ENCODE measurements at places on chromosomes 3 and 15. TPM values are rescaled to one million over a fixed set of nuclear protein-coding genes. Genes with fewer than 3 reads are reported as not detected.
A peak's percentile ranks its signal among the peaks of the same experiment; 100 is the strongest.

DNA sequence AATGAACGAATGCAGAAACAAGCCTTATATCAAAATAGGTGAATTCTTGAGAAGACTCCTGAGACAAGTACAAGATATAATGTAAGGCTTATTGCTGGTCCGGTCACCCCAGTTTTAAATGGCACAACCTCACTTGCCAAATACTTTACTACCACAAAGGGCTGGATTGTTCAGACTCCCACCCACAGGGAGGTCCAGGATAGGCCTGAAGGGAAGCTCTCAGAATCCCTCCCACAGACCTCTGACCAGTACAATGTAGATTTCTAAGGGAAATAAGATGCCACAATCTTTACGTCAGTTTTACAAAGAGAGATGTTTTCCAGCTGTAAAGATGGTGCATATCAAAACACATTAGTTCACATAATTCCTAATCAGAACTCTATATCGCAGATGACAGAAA lies 577.7 kb upstream of the ADAMTS9 start:
- no peaks in the 10 kb centered on the region for H3K4me1 ChIP-seq
- no peaks in the 10 kb centered on the region for H3K27me3 ChIP-seq
- no peaks in the 10 kb centered on the region for H3K36me3 ChIP-seq

DNA sequence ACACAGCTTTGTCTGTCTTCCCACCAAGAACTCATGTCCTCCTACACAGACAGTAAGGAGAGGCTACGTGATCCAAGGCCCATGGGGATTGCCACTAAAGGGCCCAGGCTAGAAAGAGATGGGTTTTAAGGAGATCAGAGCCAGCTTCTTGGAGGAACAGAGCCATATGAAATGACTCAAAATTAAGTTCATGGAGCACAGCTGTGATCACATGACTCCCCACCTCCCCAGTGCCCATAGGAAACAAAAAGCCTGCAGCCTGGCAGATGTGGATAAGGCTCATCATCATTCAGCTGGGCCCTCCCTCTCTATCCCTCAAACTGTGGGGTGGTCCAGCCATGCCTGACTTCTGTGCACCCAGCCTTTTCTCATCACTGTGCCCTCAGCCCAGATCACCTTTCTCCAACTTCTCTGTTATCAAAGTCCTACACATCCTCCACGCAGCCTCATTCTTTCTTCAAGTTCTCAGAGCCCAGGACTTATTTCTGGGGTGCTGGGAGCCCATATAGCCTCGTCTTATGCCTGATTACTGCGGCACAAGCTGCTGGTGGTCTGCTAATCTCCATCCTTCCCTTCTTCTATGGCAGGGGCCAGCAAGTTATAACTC lies 137.6 kb downstream of the SMAD6 start:
- H3K27me3 ChIP-seq: peaks cover 31% of the 10 kb centered on the region
- no peak for DNase-seq
- H3K36me3 ChIP-seq: no peaks in the 10 kb centered on the region

DNA sequence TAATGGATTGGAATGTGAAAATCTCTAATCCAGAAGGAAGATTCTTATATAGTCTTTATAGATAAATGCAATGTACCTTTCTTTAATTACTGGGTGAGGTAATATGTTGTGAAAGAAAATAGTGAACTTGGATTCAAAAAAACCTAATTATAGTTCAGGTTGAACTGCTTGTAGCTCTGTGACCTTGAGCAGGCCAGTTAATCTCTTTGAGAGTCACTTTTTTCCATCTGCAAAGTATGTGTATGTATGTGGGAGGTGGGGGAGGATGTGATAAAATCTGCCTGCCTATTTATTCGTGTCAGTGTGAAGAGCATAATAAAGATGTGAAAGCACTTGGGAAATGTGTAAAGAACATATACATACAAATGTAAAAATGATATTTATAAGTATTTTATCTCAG lies 34.4 kb downstream of the GLCE start:
- no peaks in the 10 kb centered on the region for H3K27me3 ChIP-seq
- H3K4me3 ChIP-seq: no peak overlapping the region
- H3K36me3 ChIP-seq: peaks cover 13% of the 10 kb centered on the region
- H3K27ac ChIP-seq: no peak overlapping the region

GRCh38 chr3:48938156-48938555 lies 19.5 kb downstream of the ARIH2 start:
- H3K4me1 ChIP-seq: peaks cover 35% of the 10 kb centered on the region
- H3K36me3 ChIP-seq: peaks cover 30% of the 10 kb centered on the region
- no peaks in the 10 kb centered on the region for H3K27me3 ChIP-seq

DNA sequence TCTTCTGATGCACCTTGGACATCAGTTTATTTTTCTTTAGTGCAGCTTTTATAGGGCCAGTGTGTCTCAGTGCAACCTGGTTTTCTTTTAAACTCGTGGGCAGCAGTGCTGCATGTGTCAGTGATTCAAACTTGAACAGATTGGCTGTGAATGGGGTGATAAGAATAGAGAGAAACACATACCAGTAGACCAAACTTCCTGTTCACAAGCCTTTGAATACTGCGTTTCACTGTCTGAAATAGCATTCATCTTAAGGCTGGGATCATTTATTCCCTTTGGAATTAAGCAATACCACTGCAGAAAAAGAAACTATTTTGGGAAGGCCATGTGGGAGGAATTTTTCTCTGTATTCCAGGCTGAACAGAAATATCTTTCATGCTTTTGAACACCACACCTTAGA lies 51.7 kb downstream of the PHLDB2 start:
- no peak overlapping the region for H3K4me3 ChIP-seq
- no peak overlapping the region for H3K27ac ChIP-seq
- H3K36me3 ChIP-seq: no peaks in the 10 kb centered on the region
- H3K27me3 ChIP-seq: no peaks in the 10 kb centered on the region
- H3K4me1 ChIP-seq: no peaks in the 10 kb centered on the region
- no peak for DNase-seq

GRCh38 chr15:49331951-49332350 lies 91.1 kb upstream of the FGF7 start:
- peak; percentile 7 for DNase-seq
- H3K36me3 ChIP-seq: peaks cover 7% of the 10 kb centered on the region
- no peak overlapping the region for H3K4me3 ChIP-seq
- H3K27ac ChIP-seq: no peak overlapping the region

DNA sequence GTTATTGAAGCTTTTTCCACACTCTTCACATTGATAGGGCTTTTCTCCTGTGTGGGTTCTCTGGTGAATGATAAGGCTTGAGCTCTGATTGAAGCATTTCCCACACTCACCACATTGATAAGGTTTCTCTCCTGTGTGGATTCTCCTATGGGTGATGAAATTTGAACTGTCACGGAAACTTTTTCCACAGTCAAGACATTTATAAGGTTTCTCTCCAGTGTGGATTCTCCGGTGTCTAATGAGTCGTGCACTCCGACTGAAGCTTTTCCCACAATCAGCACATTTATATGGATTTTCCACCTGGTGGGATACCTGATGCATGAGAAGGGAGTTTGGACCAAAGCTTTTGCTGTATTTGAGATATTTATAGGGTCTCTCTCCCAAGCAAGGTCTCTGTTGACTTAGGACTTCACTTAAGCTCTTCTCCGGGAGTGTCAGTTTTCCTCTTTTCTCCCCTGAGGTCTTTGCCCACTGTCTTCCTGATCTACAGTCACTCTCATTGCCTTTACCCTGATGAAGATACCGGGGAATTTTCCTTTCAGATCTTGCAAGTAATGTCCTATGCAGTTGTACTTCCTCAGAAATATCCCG lies 9.4 kb downstream of the ZSCAN29 start:
- H3K4me1 ChIP-seq: peaks cover 5% of the 10 kb centered on the region
- DNase-seq: no peak
- H3K4me3 ChIP-seq: no peak overlapping the region
- H3K27ac ChIP-seq: no peak overlapping the region
- peaks cover 84% of the 10 kb centered on the region for H3K36me3 ChIP-seq
- no peaks in the 10 kb centered on the region for H3K27me3 ChIP-seq

- H3K36me3 ChIP-seq: no peaks in the 10 kb centered on the region
- H3K27ac ChIP-seq: peak overlapping the region; percentile 5
- peaks cover 9% of the 10 kb centered on the region for H3K27me3 ChIP-seq
- H3K4me1 ChIP-seq: peaks cover 21% of the 10 kb centered on the region
Observed at GRCh38 chr3:67329358-67329757, 325.1 kb downstream of the SUCLG2 start.

- no peaks in the 10 kb centered on the region for H3K27me3 ChIP-seq
- H3K27ac ChIP-seq: no peak overlapping the region
- H3K4me3 ChIP-seq: no peak overlapping the region
- DNase-seq: no peak
Observed at GRCh38 chr3:55704521-55704920, 217.4 kb upstream of the WNT5A start.

DNA sequence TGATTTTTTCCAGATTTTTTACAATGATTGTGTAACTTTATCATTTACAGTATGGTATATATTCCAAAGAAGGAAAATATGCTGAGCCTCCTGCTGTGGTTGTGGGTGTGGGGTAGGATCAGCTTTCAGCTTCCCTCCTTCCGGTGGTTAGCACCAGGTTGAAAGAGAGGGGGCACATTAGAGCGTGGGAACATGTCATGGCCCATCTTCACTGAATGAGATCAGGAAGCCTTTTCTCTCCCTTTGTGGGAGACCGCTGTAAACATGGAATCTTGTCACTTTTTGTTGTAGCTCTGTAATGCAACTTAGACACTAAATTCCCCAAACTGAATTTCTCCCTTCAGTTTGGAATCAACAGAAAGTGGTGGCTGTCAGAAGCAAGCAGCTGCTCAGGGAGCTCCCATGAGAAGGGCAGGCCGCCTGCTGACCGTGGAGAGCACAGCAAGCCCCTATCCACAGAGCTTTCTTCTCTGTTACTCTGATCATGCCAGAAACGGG lies 86.7 kb upstream of the LIMD1 start:
- peak; percentile 9 for DNase-seq
- H3K27ac ChIP-seq: no peak overlapping the region
- no peak overlapping the region for H3K4me3 ChIP-seq
- H3K4me1 ChIP-seq: peaks cover 12% of the 10 kb centered on the region
- H3K36me3 ChIP-seq: peaks cover 5% of the 10 kb centered on the region
- H3K27me3 ChIP-seq: no peaks in the 10 kb centered on the region

DNA sequence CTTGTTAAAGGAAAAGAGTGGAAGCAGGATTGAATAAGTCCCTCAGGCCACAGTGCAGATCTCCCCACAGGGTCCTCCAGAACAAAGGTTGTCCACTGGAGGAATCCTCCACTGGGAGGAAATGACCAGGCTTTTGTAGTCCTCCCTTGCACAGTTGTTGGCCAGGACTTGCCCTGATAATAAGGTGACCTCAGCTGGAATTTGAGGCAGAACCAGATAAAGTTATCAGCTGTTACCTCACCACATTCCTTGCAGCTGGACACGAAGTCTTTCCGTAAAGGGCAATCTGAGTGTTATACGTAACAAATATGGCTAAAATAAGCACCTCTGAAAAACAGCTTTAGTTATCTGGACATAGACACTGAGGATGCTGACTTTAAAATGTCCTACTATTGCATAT lies 83.5 kb upstream of the NAALADL2 start:
- no peak overlapping the region for H3K4me3 ChIP-seq
- H3K36me3 ChIP-seq: no peaks in the 10 kb centered on the region
- DNase-seq: no peak
- H3K27ac ChIP-seq: no peak overlapping the region
- no peaks in the 10 kb centered on the region for H3K27me3 ChIP-seq
- no peaks in the 10 kb centered on the region for H3K4me1 ChIP-seq

GRCh38 chr3:191198932-191199331 lies at the start of gene OSTN:
OSTN (plus strand) TSS chr3:191199241; CDS start chr3:191212533, 13,292 bp downstream.
- no peaks in the 10 kb centered on the region for H3K36me3 ChIP-seq
- no peaks in the 10 kb centered on the region for H3K4me1 ChIP-seq
- H3K4me3 ChIP-seq: no peak within 1 kb of the TSS
- no peak within 1 kb of the TSS for H3K27ac ChIP-seq
- H3K27me3 ChIP-seq: no peaks in the 10 kb centered on the region
- DNase-seq: no peak

- peaks cover 17% of the 10 kb centered on the region for H3K36me3 ChIP-seq
- peak overlapping the region; percentile 10 for H3K4me3 ChIP-seq
- peak overlapping the region; percentile 62 for H3K27ac ChIP-seq
- H3K4me1 ChIP-seq: peaks cover 82% of the 10 kb centered on the region
Observed at GRCh38 chr3:177146646-177147045, 50.6 kb downstream of the TBL1XR1 start.

- no peak overlapping the region for H3K4me3 ChIP-seq
- peaks cover 50% of the 10 kb centered on the region for H3K4me1 ChIP-seq
- H3K27ac ChIP-seq: peak overlapping the region; percentile 67
- DNase-seq: peak; percentile 62
Observed at GRCh38 chr3:197801891-197802778, 11.1 kb downstream of the LRCH3 start.

- H3K4me3 ChIP-seq: no peak overlapping the region
- no peaks in the 10 kb centered on the region for H3K4me1 ChIP-seq
- H3K27me3 ChIP-seq: peaks cover 6% of the 10 kb centered on the region
- no peaks in the 10 kb centered on the region for H3K36me3 ChIP-seq
- DNase-seq: no peak
Observed at GRCh38 chr3:102258666-102259227, 176.1 kb upstream of the ZPLD1 start.

- peak overlapping the region; percentile 87 for H3K4me3 ChIP-seq
- peaks cover 27% of the 10 kb centered on the region for H3K4me1 ChIP-seq
- H3K27ac ChIP-seq: peak overlapping the region; percentile 80
- H3K27me3 ChIP-seq: no peaks in the 10 kb centered on the region
- peaks cover 10% of the 10 kb centered on the region for H3K36me3 ChIP-seq
Observed at GRCh38 chr3:155870945-155871745, 695 bp downstream of the GMPS start.

GRCh38 chr3:196916221-196916620 lies 26.1 kb downstream of the NCBP2 start:
- no peaks in the 10 kb centered on the region for H3K4me1 ChIP-seq
- no peak for DNase-seq
- H3K4me3 ChIP-seq: no peak overlapping the region
- no peaks in the 10 kb centered on the region for H3K27me3 ChIP-seq
- peaks cover 29% of the 10 kb centered on the region for H3K36me3 ChIP-seq
- H3K27ac ChIP-seq: no peak overlapping the region

GRCh38 chr15:99454941-99455788 lies 110.6 kb upstream of the MEF2A start:
- no peak for DNase-seq
- H3K36me3 ChIP-seq: no peaks in the 10 kb centered on the region
- H3K27me3 ChIP-seq: no peaks in the 10 kb centered on the region
- peaks cover 30% of the 10 kb centered on the region for H3K4me1 ChIP-seq
- no peak overlapping the region for H3K27ac ChIP-seq

The LOXL1 gene
- total RNA-seq: 2.8 TPM

The RASL12 gene
- total RNA-seq: not detected

The TRIM42 gene
- not detected for total RNA-seq

The DNASE1L3 gene
- total RNA-seq: not detected

The ATP2B2 gene
- total RNA-seq: not detected

The FRMD5 gene
- total RNA-seq: 0.25 TPM

The C3orf49 gene
- not detected for total RNA-seq

The RAB7A gene
- total RNA-seq: 304 TPM

The TMEM266 gene
- not detected for total RNA-seq

The TSPAN3 gene
- total RNA-seq: 25.6 TPM

The AKAP13 gene
- 79.1 TPM for total RNA-seq

All from activated CD8-positive, alpha-beta T cell treated with anti-CD3 and anti-CD28 coated beads for 36 hours (primary cell).